ENCODE measurements at places on chromosomes 4 and X.

- DNase-seq: no peak
Measured at GRCh38 chrX:107725761-107726555, 49.6 kb downstream of the TSC22D3 start.

GRCh38 chrX:80879143-80879542, 69.5 kb upstream of the BRWD3 start:
- DNase-seq: no peak

DNA sequence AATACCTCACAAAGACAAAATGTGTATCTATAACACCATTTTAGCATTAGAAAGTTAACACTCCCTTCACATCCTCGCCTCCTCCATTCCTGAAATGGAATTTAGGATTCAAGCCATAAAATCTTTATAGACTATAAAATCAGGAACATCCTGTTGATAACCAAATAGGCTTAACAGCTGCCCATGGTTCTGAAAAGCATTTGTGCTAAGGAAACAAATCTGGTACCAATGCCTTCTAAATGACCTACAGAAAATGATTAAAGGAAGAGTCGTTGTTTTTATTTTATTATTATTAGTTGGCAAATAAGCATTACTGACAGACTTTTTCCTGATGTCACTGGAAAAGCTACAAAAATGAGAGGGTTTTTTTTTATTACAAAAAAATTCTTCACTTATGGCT, 79.8 kb downstream of the PAPSS1 start:
- no peak for DNase-seq

GRCh38 chr4:157763490-157763889, 409.3 kb downstream of the GASK1B start:
- DNase-seq: no peak

DNA sequence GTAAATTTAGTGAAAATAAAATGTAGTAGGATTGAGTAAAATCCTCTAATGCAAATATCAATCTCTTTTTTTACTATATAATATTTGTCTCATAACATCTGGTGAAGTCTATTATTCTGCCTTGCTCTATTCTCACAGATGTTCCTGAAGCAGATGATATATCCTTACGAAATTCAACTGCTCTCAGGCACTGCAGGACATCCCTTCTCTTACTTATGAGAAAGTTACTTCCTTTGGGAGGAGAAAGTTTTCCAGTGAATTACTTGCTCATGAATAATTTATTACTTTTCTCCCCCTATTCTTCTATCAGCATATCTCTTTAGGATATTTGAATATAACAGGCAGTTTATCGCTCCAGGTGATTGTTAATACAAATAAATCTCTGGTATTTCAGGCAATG, 75.6 kb upstream of the AGA start:
- DNase-seq: no peak

DNA sequence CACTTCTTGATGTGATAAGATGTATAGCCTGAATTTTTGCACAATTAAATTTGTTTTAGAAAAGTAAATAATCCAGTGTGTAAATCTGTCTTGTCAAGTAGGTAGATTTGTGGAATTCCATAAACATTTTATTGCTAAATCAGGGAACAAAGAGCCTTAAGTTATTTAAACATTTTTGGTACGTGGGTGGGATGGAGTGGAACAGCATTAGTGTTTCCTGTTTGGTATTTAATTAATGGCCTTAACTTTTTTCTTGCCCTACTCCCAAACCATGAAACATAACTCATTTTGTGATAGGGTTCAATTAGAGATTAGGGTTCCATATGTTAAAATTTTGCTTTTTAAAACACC, 5.1 kb downstream of the NUDT9 start:
- DNase-seq: no peak

Data from activated CD4-positive, alpha-beta T cell treated with anti-CD3 and anti-CD28 coated beads, Interleukin-2, amount 50 U/mL, for 24 hours (primary cell).